ENCODE measurements at places on chromosomes 2 and 18. TPM values are rescaled to one million over a fixed set of nuclear protein-coding genes. Genes with fewer than 3 reads are reported as not detected.

Gene SATB2
- 11.3 TPM for total RNA-seq

Gene EVA1A
- 32.1 TPM for total RNA-seq

Gene IL1F10
- not detected for total RNA-seq

Gene RNF152
- total RNA-seq: 14.7 TPM

Gene IL1B
- 0.15 TPM for total RNA-seq

Gene KIF5C
- 0.58 TPM for total RNA-seq

Gene ANKRD36B
- total RNA-seq: 21.2 TPM

Gene TMEM37
- 0.44 TPM for total RNA-seq

Gene CDH7
- not detected for total RNA-seq

Gene FBXO36
- 2.5 TPM for total RNA-seq

Gene LYG2
- not detected for total RNA-seq

Gene ZSWIM2
- not detected for total RNA-seq

Gene SPC25
- total RNA-seq: not detected

Gene DPP4
- 163 TPM for total RNA-seq

Gene TMEFF2
- total RNA-seq: 2.8 TPM

Gene IL1A
- 0.33 TPM for total RNA-seq

Gene SNED1
- total RNA-seq: 52.9 TPM

Gene TTN
- 0.50 TPM for total RNA-seq

Gene ALPG
- total RNA-seq: not detected

Gene ACAA2
- total RNA-seq: 57.6 TPM

Gene ARHGAP15
- total RNA-seq: not detected

Gene HOXD9
- 0.17 TPM for total RNA-seq

Gene BOLL
- not detected for total RNA-seq

Gene M1AP
- not detected for total RNA-seq

Gene LYPD6
- total RNA-seq: 0.33 TPM

Gene CCDC178
- 0.29 TPM for total RNA-seq

Gene IL37
- not detected for total RNA-seq

Gene FMNL2
- total RNA-seq: 46.4 TPM

Gene ANKRD30BL
- not detected for total RNA-seq

Gene RABL2A
- 9.9 TPM for total RNA-seq

Gene PRKRA
- total RNA-seq: 48.4 TPM

Gene CXCR1
- total RNA-seq: not detected

Gene CELF4
- total RNA-seq: not detected

Gene ITPRIPL1
- 5.8 TPM for total RNA-seq
